Right renal cortex interstitium (tissue), 3 donors: ENCODE measurements at places on chromosomes 2 and 18.
A peak's percentile ranks its signal among the peaks of the same experiment; 100 is the strongest.

- peak; percentile 71 for DNase-seq
Observed at GRCh38 chr18:54223568-54224241, 764 bp downstream of the MBD2 start.

GRCh38 chr2:229578052-229578846 lies 136.1 kb downstream of the DNER start:
- no peak for DNase-seq

DNA sequence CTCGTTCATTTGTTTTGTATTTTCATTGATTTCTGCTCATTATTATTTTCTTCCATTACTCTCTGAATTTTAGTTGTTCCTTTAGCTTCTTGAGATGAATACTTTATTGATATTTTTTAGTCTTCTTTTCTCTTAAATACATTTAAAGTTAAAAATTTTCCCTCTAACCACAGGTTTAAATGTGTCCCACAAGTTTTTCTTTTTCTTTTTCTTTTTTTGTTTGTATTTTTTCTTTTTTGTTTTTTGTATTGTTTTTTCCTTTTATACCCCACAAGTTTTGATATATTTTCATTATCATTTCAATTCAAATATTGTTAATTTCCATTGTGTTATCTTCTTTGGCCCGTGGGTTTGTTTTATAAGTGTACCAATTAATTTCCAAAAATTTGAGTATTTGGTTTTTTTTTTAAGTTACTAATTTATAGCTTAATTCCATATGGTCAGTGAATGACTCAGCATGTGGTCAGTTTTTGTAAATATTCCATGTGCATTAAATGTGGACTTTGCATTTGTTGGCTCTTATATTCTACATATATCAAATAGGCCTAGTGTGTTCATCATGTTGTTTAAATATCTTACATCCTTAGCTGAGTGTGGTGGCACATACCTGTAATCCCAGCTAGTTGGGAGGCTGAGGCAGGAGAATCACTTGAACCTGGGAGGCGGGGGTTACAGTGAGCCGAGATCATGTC lies 16.2 kb downstream of the CENPO start:
- no peak for DNase-seq

GRCh38 chr18:44325903-44326635 lies 354.6 kb upstream of the SETBP1 start:
- DNase-seq: no peak

DNA sequence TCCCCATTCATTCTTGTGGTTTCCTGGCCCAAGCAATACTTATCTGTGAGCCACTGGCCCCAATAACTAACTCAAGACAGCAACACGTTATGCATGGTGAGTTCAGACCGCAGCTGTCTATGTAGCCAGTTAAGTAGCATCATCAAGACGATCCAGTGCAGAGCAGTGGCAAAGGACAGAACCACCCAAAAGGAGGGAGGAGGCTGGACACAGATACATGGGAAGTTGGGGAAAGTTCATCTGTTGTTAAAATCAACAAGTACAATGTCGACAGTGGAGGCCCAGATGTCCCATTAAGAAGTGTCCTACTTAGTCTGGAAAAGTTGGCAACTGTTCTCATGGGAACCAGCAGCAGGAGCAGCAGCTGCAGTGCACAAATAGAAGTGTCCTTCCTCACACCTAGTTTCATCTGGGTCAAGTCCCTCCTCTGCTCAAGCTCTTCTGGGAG lies 106.9 kb upstream of the THOC1 start:
- no peak for DNase-seq

GRCh38 chr2:150938527-150938926 lies 323.1 kb downstream of the RBM43 start:
- no peak for DNase-seq

GRCh38 chr2:66466433-66466832 lies 31.5 kb downstream of the MEIS1 start:
- no peak for DNase-seq

DNA sequence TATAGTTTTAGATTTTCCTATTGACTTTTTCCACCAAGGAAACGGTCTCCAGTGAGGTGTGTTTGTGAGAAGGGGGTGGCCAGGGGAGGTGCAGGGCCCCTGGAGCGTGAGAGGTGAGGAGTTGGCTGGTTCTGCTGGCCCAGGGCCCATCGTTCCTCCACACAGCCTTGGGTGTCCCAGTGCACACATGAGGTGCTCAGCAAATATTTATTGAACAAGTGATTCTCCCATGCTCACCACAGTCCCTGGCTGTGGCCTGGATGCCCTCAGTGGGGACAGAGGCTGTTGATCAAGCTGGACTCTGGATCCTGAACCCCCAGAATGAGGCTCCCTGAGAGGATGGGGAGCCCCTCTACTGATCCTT lies 5.0 kb downstream of the HAAO start:
- no peak for DNase-seq

- DNase-seq: no peak
Observed at GRCh38 chr2:230129343-230129742, 60.6 kb upstream of the SLC16A14 start.

- no peak for DNase-seq
Observed at GRCh38 chr18:55588870-55589595, 1.0 kb upstream of the TCF4 start.

GRCh38 chr2:121454549-121455090 lies 76.1 kb upstream of the RNU4ATAC start:
- DNase-seq: no peak

GRCh38 chr2:215565897-215566296 lies 130.0 kb upstream of the FN1 start:
- no peak for DNase-seq

- no peak for DNase-seq
Observed at GRCh38 chr2:24658531-24659202, 134.5 kb downstream of the PTRHD1 start.

- no peak for DNase-seq
Observed at GRCh38 chr18:46278481-46279465, 174.6 kb downstream of the HAUS1 start.
